Activated naive CD4-positive, alpha-beta T cell treated with anti-CD3 and anti-CD28 coated beads, Interleukin-2, amount 10 ng/mL, durations not matched to agents 5 hours and 36 hours (primary cell): ENCODE measurements at places on chromosomes 3 and 15. TPM values are rescaled to one million over a fixed set of nuclear protein-coding genes. Genes with fewer than 3 reads are reported as not detected.

The C3orf22 gene
- not detected for total RNA-seq

The MUC20 gene
- 3.2 TPM for total RNA-seq

The NEDD4 gene
- 8.1 TPM for total RNA-seq

The WNT7A gene
- total RNA-seq = 0.55 TPM

The SLC22A13 gene
- total RNA-seq = 0.50 TPM

The SCAANT1 gene
- total RNA-seq = not detected

The PP2D1 gene
- not detected for total RNA-seq

The SNTN gene
- not detected for total RNA-seq

The USP50 gene
- total RNA-seq = not detected

The TMCC1 gene
- total RNA-seq = 19.8 TPM

The CNTN3 gene
- total RNA-seq = not detected

The SMCO1 gene
- not detected for total RNA-seq

The GOLGA8H gene
- not detected for total RNA-seq
